ENCODE measurements at places on chromosomes 12 and 14. TPM values are rescaled to one million over a fixed set of nuclear protein-coding genes. Genes with fewer than 3 reads are reported as not detected.

Gene TMTC1
- 159 TPM for total RNA-seq

Gene ANKRD33
- not detected for total RNA-seq

Gene MYO1H
- total RNA-seq: not detected

Gene HCAR2
- total RNA-seq: not detected

Gene BCL11B
- 0.03 TPM for total RNA-seq

Gene GPD1
- 54.1 TPM for total RNA-seq

Gene AMDHD1
- 0.16 TPM for total RNA-seq

Gene C12orf56
- not detected for total RNA-seq

Gene TAS2R19
- total RNA-seq: 2.0 TPM

Gene ST8SIA1
- 1.6 TPM for total RNA-seq

Gene FGF23
- total RNA-seq: not detected

Gene NGB
- total RNA-seq: not detected

Gene ASB2
- 8.9 TPM for total RNA-seq

Gene ADGRD1
- 0.05 TPM for total RNA-seq

Gene PAH
- not detected for total RNA-seq

Gene GNB3
- 2.0 TPM for total RNA-seq

Gene RNASE9
- total RNA-seq: not detected

- no peak for DNase-seq
Measured at GRCh38 chr12:21962236-21962635, 21.0 kb upstream of the ABCC9 start.

- DNase-seq: no peak
Measured at GRCh38 chr12:95601091-95601961, 50.0 kb upstream of the USP44 start.

- peak; percentile 54 for DNase-seq
Measured at GRCh38 chr12:92482599-92482998, 220.2 kb upstream of the PLEKHG7 start.

DNA sequence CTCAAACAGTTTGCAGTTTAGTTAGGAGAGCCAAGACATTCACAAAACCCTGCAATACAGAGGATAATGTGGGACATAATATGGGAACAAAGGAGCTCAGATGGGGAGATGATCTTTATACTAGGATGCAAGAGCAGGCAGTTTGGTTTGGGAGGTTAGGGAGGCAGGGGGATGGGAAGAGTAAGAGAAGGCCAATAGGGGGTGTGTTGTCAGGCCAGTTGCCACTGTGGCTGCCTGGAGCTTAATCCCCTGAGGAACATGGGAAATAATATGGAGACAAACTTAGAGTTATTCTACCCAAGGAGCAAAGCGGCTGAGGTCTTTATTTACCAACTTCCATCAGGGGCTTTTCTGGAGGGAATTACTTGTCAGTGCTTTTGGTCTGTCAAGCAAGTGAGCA, 10.0 kb upstream of the CSRP2 start:
- no peak for DNase-seq

GRCh38 chr12:93785249-93786010, 108.3 kb downstream of the CRADD start:
- peak; percentile 89 for DNase-seq

DNA sequence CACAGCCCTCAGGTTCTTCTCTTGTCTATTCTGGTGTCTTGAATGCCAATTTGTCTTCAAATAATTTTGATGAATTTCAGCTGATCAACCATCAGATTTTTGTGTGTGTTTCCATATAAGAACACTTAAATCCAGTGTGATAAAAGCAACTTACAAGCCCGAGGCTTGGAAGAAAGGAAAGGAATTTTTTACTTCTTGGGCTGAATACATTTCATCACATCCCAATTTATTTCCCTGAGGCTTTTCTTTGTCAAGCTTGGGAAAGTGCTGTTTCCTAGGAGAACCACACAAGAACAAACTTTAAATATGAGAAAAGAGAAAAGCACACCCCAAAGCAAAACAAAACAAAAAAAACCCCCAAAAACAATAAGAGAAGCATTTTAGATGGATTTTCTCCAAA, 26.6 kb downstream of the GPRC5D start:
- DNase-seq: no peak

DNA sequence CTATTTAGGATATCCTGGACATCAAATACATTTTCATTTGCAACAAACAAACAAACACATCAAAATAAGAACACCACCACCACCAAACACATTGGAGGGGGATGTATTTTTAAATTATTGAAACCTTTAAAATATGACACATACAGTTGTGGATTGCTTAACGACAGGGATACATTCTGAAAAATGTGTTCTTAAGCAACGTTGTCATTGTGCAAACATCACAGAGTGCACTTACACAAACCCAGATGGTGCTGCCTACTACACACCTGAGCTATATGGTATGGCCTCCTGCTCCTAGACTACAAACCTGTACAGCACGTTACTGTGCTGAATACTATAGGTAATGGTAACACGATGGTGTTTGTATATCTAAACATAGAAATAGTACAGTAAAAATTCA, 19.4 kb downstream of the PYGL start:
- no peak for DNase-seq

- no peak for DNase-seq
Measured at GRCh38 chr12:116916122-116916521, 5.4 kb downstream of the FBXW8 start.

- DNase-seq: peak; percentile 78
Measured at GRCh38 chr12:49288412-49288853, 6.5 kb upstream of the PRPH start.

GRCh38 chr12:3417113-3417512, 73.9 kb upstream of the PRMT8 start:
- DNase-seq: no peak

- no peak for DNase-seq
Measured at GRCh38 chr12:123149088-123149487, 1.8 kb downstream of the PITPNM2 start.

DNA sequence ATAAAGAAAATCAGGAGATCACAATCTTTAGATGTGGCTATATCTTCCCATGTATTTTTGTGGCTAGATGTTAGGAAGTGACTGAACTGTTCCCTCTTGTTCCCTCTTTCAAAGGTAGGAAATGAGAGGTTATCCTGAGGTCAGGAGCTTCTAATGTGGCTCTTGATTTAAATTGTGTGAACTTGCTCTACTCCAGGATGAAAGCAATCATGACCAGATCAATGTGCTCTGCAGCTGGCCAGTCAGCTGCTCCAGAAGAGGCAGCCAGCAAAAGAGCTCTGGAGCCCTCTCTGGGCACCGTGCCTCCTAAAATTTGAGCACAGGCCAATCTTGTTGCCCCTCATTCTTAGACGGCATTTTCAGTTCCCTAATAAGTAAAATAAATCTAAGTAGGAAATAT, 32.0 kb downstream of the CDK17 start:
- DNase-seq: peak; percentile 62

GRCh38 chr12:3171195-3171591, 94.0 kb downstream of the TSPAN9 start:
- no peak for DNase-seq

DNA sequence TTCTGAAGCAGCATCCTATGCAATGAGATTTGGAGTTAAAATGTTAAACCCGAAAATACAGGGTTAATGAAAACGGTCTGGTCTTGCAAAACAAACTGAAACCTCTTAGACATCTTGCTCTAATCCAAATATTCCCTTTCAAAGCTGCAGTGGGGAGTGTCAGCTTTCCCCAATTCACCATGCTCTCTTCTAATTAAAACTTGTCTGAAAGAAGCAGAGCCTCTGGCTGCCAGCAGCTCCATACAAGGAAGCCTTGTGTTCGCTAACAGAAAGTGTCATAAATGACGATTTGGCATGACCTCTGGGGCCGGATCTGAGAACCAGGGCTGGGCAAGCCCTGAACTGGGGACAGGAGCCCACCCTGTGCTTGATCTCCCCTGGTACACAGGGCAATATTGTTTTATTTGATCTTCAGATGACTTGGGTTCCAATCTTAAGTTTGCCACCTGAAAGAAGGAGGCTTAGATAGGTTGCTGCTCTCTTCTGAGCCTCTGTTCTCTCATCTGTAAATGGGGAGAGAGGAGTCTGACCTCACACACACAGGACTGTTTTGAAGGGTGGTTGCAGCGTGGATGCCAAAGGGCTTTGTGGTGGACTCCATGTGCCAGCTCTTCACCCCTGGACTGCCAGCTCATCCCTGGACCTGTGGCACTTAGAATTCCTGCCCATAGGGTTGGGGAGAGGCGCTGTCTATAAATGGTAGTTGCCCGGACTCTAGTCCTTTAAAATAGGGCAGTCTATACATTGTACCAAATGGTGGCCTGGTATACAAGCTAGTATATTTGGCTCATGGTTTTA, 7.8 kb downstream of the KMT5A start:
- peak; percentile 87 for DNase-seq

DNA sequence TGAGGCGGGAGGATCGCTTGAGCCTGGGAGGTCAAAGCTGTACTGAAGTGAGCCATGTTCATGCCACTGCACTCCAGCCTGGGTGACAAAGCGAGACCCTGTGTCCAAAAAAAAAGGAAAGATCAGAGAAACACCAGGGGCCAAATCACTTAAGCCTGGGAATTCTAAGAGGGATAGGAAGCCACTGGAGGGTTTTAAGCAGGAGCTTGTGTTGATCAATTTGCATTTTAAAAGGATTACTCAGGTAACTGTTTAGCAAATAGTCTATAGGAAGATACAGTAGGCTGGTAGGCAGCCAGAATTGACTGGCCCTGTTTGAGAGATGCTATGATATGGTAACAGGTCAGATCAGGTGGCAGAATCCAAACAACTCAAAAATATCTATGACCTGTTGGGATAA, 162.7 kb downstream of the SPTSSA start:
- DNase-seq: no peak

- DNase-seq: peak; percentile 88
Measured at GRCh38 chr12:69898236-69898635, 73.2 kb downstream of the MYRFL start.

- DNase-seq: no peak
Measured at GRCh38 chr12:69123919-69124638, 115.3 kb upstream of the CPSF6 start.

- peak; percentile 49 for DNase-seq
Measured at GRCh38 chr12:101490286-101490920, 15.3 kb downstream of the SPIC start.

DNA sequence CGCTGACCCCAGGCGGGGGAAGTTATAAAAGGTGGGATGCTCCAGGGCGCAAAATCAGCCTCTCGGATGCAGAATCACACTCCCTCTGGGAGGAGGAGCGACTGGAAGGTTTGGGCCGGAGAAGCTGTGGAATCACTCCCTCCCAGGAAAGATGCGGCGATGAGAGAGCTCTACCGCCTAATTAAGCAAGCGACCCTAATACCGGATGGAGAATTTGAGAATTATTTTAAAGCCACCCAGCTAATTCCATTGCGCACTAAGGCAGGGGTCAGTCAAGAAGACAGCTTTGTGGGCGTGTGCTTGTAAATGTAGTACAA, 1.9 kb downstream of the COL2A1 start:
- DNase-seq: no peak

GRCh38 chr14:29906256-29906870, 21.3 kb downstream of the PRKD1 start:
- DNase-seq: no peak

DNA sequence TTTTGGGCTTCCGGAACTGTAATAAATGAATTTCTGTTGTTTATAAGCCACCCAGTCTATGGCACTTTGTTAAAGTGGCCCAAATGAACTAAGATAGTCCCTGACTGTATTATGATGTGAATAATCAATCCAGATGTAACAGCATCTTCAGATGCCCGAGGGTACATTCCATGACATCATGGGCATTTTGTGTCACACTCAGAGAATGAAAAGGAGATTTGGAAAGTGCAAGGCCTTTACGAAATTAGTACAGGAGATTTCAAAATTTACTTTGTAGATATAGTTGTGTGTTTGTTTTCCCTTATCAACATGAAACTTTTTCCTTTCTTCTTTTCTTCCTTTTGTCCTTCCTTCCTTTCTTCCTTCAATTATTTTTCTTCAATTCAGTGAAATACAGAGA, 54.2 kb upstream of the AMIGO2 start:
- DNase-seq: no peak

GRCh38 chr14:63928744-63929174, 76.0 kb downstream of the SYNE2 start:
- DNase-seq: no peak

GRCh38 chr12:94948232-94948810, 55.2 kb downstream of the NDUFA12 start:
- no peak for DNase-seq

GRCh38 chr12:51932218-51933076, 19.1 kb upstream of the ACVR1B start:
- DNase-seq: no peak
